ENCODE measurements at places on chromosomes 6 and 20.
A peak's percentile ranks its signal among the peaks of the same experiment; 100 is the strongest.

DNA sequence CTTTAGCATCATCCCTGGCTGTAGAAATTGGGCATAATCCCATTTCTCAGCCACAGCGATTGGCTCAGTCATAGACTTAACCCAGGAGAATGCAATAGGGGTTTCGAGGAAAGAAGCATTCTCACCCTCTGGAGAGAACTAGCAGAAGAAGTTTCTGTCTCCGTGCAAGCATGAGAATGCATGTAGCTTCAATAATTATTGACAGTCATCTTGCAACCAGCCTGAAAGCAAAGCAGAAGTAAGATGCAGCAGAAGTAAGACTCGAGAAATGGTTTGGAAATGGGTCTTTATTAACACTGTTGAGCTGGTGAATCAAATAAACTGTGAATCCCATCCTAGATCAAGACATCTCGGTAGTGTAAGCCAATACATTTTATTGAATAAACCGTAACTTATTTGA, 828.8 kb upstream of the GJE1 start:
- DNase-seq, result no peak

DNA sequence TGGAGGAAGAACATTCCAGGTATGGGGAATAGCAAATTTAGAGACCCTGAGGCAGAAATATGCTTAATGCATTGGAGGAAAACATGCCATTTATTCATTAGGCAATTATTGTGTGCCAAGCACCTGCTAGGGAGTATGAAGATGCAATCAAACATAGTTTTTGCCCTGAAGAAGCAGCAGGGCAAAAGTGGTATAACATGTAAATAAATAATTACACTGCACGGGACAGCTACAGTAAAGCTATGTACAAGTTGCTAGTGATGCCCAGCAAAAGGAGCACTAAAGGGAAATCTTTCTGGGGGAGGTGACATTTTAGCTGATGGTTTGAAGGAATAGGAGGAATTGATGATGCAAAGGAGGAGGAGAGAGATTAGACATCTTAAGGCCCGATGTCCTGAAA, 624 bp upstream of the TJAP1 start:
- DNase-seq, result no peak

DNA sequence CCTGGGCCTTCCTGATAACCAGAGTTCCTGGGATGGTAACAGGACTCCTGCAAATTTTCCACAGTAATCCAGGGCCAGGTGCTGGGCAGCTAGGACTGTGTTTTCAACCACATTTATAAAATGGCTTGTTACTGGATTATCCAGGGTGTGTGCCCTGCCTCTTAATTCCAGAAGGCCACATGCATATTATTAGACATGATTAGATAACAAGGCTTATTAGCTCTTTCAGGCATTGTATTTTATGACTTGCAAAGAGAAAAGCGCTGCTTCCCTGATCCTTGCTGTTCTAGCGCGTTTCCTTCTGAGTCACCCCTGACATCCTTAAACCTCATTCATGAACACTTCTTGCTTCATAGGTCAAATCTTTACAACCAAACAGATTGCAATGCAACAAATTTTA, 208.6 kb downstream of the UST start:
- DNase-seq, result no peak

DNA sequence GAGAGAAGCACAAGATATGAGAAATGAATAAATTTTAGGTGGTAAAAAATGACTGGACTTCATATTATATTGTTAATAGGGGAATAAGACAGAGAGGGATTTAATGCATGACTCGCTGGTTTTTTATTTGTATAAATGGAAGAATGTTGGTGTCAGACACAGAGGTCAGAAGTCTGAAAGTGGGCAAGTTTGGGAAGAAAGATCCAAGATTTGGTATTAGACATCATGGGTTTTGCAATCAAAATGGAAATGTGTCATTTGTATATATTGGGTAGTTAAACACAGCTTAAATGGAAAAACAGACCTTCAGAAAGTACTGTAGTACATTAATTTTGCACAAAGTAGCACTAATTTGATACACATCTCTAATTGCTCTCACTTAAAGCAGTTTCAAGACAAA, 96.2 kb downstream of the EYA4 start:
- no peak for DNase-seq

DNA sequence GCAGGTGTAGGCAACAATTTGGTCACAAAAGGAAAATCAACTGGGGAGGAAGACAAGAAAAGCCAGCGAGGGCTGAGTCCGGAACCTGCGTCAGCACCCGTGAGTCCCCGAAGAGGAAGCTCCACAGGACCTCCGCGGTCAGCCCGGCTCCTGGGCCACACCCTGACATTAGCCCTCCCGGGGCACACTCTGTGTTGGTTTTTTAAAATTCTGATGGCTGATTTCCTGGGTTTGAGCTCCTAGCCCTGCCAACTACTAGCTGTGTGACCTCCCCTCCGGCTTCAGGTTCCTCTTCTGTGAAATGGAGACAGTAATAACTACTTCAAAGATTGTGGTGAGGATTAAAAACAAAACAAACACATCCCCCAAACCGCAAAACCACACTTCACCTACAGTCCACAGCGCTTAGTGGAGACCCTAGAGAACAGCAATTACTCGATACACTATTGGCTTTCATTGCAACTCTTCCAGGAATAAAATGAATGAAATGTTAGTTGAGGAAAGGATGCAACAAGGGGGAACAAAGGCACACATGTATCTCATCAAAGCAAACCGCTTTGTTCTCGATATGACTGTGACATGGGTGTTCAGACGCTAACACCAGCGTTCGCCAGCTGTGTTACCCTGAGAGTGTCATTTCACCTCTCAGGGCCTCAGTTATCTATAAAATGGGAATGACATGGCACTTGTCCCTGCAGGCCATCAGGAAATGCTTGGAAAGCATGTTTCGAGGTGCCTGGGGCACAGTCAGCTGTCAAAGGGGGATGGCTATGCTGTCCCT, 985 bp downstream of the ZBP1 start:
- no peak for DNase-seq

- DNase-seq, result no peak
Observed at GRCh38 chr6:36856277-36856676, 17.0 kb upstream of the CPNE5 start.

DNA sequence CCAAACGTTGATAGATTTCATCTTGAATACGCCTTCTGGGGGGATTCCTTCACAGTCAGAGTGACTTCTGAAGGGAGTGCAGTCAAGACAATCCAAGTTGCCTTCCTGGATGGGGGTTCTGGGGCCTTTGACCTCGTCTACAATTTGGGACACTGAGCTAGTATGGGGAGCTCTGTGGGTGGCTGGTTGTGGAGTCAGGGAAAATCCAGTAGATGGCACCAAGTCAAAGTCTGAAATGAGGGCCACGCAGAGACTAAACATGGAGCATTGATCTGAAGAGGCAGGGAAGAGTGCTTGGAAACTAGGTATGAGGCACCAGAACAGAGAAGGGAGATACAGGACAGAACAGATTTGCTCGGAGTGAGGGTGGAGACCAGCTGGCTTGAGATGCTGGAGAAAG, 43.6 kb upstream of the CCN6 start:
- DNase-seq, result no peak

GRCh38 chr6:44485601-44486401, 98.3 kb downstream of the CDC5L start:
- DNase-seq, result no peak

DNA sequence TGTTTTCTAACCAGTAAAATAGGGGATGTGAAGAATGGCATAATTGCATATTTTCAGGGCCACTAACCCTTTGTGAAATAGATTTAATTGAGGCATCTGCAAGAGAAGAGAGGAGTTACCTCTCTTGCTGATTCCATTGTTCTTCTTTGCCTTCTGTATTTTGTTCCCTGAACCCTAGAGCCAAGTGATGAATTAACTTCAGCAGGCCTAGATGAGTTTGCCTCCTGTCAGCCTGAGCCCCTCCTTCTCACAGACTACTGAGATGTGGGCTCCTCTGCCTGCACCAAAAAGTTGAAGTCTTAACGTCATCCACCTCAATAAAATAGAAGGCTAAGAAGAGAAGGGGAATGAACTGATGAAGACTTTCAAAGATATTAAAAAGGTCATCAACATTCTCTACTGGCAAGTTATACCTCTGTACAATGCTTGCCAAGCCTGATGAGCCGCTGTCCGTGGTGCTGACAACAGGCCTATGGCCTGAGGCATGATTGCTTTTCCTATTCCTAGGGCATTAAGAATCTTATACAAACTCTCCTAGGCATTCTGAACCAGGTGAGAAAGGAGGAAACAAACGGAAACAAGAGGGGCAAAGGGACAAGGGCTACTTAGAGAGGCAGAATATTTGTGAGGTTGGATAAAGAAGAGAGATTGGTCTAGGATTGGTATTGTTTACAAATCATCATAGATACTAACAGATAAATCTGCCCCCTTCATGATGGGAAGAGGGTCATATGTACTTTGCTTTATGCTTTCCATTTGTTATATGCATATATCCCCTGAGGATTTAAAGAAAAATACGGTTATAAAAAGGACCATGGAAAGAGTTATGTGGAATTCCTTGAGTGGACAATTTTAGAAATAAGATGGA, 46.8 kb downstream of the CD24 start:
- no peak for DNase-seq

DNA sequence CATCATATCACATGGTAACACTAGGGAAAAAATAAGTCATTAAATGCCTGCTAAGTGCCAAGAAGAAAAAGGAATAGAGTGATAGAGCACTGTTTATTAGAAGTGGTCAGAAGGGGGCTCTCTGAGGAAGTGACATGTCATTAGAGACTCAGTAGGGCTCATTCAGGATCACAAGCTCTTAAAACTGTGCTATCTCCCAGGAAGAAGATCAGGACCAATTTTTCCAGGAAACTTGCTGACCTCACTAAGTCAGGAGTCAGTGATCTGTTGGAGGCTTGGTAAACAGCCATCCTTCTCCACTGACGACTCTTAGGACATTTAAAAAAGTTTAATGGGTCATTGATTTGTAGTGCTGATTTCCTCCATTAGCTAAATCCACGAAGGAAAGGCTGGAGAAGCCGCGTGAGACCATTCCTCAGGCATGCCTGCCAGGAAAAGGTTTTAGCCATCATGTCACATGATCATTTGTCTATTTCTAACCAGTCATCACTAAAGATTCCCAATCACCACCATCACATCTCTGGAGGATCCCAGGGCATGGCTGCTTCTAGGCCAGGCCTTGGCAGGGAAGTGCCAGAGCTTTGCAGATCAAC, 5.9 kb upstream of the PTPN1 start:
- no peak for DNase-seq

DNA sequence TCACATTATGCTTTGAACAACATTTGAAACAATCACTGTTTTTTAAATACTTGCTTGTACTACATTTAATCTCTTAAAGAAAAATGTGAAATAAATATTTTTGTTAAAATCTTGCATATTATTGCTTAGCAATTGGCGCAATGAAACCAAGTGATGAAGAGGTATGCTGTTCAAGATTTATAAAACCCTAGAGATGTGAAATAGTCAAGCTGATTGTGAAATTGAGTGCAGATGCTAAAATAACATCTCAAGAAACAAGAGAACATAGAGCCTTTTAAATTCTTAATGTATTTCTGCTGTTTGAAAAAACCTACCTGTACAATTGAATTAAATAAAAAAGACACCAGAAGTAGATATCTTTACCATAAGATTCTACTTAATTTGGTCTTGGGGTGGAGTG, 179.2 kb upstream of the MCHR2 start:
- DNase-seq, result no peak

- DNase-seq, result peak; percentile 51
Observed at GRCh38 chr6:154154389-154154967, 115.4 kb downstream of the OPRM1 start.

DNA sequence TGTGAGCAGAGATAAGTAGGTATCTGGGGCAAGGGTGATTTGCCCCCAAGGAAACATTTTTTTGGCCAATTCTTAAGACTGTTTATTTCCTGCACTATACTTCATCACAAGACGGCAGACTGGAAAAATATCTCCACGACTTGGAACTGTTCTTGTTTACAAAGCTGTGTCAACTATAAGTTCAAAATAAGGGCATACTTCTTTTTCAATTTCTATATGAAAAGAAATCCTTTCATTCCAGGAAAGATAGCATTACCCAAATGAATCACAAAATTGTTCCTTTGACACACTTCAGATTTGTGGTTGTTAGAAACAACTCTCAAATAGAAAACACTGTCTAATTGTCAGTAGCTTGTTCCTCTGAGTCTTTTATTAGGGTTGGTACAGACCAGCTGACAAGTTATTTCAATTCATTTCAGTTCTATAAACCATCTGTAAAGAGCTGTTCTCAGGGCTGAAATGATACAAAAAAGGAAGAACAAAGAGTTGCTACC, 212.9 kb upstream of the PRDM1 start:
- DNase-seq, result no peak

- DNase-seq, result no peak
Observed at GRCh38 chr20:25470045-25470444, 62.6 kb downstream of the GINS1 start.

DNA sequence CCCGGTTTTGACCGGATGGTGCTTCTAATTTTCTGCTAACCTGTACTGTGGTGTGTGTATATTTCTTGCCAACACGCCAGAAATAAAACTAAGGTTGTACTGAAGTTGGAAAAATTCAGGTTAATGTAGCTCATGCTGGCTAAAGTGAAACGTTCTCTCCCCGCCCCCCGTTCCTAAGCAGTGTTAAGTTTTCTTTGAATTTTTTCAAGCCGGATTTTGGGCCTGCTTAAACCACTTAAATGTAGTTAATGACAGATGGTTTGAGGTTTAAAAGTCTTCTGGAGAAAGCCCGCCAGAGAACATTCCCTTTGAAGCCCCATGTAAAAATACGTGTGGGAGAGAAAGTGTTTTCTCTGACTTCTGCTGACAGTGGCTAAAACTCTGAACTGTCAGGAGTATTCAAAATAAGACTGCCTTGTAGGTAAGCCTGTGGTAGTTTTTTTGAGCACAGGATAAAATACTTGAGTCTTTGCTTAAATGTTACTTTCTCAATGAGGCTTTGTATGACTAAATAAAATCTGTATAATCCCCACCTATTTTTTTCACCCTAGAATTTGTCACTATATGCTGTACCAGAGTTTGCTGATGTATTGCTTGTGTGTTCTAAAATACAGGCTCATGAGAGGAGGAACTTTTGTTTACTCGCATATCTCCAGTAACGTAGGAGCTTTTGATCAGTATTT, 101.3 kb downstream of the OR2B2 start:
- no peak for DNase-seq

- DNase-seq, result no peak
Observed at GRCh38 chr6:44335631-44336030, 6.8 kb upstream of the SPATS1 start.

DNA sequence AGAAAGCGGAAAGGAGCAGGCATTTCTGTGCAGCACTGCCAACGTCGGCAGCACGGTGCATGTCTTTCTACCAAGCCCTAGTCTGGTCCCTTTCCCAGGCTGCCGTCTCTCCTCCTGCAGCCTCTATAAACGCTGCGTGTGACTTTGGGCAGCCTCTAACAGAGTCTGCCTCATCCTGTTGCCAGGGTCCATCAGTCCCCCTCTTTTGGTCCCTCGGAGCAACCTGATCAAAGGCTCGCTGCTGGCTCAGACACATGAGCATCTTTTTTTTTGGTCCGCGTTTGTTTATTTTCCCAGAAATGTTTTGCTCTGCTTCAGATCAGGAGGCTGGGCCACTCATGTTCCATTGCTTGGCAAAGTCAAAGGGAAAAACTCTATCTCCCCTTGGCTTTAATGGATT, 166.8 kb upstream of the CST7 start:
- no peak for DNase-seq
